ENCODE measurements at places on chromosomes 5 and 9.
A peak's percentile ranks its signal among the peaks of the same experiment; 100 is the strongest.

- no peak for DNase-seq
These were observed 281.1 kb upstream of the KLF4 start for GRCh38 chr9:107770716-107771115.

- DNase-seq = no peak
These were observed 895.1 kb downstream of the CDH9 start for GRCh38 chr5:26143259-26143658.

DNA sequence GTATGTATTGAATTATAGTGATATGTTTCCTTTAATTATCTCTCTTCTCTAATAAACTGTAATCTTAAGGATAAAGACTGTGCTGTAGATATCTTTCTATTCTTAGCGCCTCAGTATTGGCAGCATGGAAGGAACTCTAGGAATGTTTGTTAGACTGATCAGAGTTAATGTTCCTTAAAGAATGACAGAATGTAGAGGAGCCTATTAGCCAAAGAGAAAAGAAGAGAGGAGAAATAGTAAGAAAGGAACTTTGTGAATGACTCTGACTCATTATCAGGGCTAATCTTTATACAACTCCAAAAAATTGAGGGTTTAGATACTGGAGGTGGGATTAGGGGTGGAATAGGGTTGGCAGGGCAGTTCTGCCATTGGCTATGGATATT is 59.0 kb upstream of the NUDT12 start:
- DNase-seq = no peak

DNA sequence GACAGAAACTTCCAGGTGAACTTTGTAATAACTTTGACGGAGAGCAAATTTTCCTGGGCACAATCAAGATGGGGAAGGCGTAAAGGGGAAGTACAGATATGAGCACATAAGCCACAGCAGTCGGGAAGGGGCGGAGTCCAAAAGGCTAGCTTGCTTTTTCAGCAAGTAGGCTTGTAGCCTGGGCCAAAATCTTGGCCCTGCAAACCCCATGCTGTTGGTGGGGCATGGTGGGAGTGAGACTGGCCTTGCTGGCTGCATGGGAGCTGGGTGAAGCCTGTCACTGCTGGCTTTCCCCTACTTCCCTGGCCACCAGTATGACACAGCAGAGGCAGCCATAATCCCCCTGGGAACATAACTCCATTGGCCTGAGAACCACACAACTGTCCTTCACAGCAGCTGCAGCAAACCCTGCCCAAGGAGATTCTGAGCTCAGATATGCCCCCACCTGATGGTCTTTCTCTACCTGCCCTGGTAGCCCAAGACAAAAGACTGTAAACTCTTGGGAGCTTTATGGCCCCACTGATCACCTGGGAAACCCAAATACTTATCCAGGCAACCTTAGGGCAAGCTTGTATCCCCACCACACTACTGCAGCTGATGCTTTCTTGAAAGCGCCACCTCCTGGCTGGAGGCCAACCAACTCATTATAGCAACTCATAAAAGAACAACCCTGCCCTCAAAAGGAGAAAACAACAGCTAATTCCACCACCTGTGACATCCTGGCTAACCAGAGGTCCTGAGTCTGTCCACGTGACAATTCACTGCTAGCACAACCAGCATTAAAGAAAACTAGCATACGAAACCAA is 24.0 kb downstream of the DCTN4 start:
- DNase-seq = peak; percentile 97

GRCh38 chr5:67021521-67021920 is 175.1 kb downstream of the CD180 start:
- no peak for DNase-seq

- no peak for DNase-seq
These were observed 291.6 kb upstream of the PAPPA start for GRCh38 chr9:115862021-115862420.

- DNase-seq = no peak
These were observed 184.8 kb upstream of the CD180 start for GRCh38 chr5:67381236-67381880.

DNA sequence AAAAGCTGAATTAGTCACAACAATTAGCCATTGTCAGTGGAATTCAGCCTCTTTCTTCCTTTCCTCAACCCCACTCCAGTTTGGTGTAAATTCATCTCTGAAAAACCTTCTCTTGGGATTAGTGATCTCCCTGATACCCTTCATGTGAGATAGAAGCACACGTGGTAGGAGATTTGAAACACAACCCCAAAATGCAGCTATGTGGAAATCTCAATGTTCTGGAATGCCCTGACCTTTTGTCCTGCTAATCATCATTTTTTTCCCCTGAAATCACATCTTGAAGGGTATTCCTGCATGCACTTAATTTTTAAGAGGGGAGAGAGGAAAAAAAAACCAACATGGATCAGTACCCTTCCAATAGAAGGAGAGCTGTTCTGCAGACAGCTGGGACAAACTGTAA is 612.6 kb downstream of the EBF1 start:
- DNase-seq = no peak

DNA sequence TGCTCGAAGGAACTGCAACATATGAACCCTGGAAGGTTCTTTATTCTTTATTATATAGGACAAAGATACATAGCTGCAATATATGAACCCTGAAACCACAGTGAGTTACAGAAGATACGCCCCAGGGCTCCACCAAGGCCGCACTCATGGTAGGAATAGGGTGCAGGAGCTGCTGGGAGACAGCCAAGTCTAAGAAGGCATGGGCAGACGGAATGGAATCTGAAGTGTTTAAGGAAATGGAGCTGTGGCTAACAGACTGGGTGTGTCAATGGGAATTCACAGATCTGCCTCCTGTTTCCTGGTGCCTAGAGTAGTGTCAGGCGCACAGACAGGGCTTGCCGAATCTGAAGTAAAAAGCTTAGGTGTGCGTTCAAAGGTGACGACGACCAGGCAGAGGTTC is 286.4 kb downstream of the DENND1A start:
- no peak for DNase-seq

GRCh38 chr9:95217936-95218335 is 99.6 kb downstream of the FANCC start:
- peak; percentile 14 for DNase-seq

GRCh38 chr5:179781846-179782245 is 11.9 kb upstream of the LTC4S start:
- no peak for DNase-seq

DNA sequence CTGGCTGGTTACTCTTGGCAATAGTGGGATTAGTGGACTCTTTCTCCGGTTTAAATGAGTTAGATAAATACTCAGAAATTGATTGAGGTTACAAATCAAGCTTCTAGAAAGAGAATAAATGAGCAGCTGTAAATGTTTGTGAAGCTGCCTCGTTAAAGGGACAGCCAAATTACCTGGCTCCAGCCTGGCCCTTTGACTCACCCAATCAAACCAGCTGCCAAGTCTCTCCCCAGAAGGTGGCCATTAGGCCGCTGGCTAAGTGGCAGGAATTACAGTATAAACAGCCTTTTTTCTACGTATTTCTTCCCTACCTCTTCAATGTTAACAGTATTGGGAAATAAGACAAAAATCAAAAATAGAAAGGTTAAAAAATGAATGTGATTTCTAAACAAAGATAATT is 46.0 kb upstream of the SRFBP1 start:
- no peak for DNase-seq

DNA sequence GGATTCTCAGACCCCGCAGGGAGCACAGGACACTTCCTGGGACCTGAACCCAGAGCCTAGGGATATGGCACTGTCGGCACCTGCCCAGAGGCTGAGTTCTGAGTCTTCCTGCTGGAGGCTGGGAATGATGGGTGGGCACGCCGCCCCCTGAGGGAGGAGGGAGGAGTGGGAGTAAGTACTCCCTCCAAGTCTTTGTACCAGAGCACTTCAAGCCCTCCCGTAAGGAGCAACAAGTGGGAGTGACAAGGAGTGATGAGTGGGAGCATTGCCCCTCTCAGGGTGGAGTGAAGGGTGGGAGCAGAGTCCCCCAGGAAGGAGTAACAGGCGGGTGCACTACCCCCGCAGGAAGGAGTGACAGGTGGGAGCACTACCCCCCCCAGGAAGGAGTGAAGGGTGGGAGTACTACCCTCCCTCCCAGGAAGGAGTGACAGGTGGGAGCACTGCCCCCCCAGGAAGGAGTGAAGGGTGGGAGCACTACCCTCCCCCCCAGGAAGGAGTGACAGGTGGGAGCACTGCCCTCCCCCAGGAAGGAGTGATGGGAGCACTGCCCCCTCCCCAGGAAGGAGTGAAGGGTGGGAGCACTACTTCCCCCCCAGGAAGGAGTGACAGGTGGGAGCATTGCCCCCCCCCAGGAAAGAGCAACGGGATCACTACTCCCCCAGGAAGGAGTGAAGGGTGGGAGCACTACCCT is 100.1 kb downstream of the CACNA1B start:
- no peak for DNase-seq

- no peak for DNase-seq
These were observed 27.0 kb downstream of the GTF3C4 start for GRCh38 chr9:132697230-132697629.

- no peak for DNase-seq
These were observed 109.3 kb upstream of the APC start for GRCh38 chr5:112628214-112628980.

All from NB4 (cell line).